ENCODE measurements at places on chromosomes 5 and 9.

DNA sequence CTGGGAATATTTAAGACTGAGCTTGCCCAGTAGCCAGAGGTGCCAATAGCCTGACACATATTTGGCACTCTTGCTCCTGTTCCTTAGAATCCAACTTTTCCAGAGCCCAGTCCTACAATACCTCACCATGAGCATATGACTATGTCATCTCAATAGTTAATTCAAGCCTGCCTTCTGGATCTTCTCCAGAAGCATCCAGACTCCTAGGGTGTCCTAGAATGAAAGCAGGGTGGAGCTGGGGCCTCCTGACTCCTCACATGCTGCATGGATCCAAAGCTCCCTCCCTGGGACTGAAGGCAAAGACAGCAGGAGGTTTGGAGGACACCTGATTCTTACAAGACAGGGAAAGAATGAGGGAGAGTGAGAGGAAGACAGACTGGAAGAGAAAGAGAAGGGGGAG lies 37.9 kb downstream of the SH3TC2 start:
- no peak for DNase-seq

GRCh38 chr9:26974927-26975326 lies 18.7 kb downstream of the IFT74 start:
- no peak for DNase-seq

GRCh38 chr9:36023260-36024048 lies 13.3 kb upstream of the RECK start:
- peak; percentile 59 for DNase-seq

DNA sequence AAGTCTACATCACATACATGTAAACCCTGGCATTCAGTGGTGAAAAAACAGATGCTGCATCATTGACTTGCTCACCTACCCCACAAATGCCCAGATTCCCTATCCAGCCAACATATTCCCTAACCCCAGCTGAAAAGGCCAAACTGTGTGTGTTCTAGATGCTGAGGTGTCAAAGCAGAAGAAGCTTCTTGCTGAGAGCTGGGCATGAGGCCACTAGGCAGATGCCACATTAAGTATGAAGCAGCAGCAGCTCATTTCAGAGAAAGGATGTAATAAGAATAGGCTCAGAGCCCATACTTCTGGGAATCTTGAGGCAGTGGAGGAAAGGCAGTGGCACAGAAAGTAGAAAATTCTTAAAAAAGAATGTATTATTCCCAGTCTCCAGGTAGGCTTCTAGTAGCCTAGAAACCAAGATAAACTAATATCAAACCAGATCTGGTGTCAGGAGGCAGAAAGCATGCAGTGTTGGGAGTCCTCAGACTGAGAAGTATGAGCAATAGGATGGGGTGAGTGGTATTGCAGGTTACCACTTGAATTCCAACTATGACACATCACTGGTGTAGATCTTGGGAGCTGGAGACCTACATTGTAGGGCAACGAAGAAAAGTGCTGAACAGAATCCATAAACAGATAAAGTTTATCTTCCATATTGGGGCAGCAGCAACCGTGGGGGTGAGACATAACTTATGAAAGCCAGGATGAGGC lies 71.9 kb upstream of the GRHPR start:
- DNase-seq: no peak

DNA sequence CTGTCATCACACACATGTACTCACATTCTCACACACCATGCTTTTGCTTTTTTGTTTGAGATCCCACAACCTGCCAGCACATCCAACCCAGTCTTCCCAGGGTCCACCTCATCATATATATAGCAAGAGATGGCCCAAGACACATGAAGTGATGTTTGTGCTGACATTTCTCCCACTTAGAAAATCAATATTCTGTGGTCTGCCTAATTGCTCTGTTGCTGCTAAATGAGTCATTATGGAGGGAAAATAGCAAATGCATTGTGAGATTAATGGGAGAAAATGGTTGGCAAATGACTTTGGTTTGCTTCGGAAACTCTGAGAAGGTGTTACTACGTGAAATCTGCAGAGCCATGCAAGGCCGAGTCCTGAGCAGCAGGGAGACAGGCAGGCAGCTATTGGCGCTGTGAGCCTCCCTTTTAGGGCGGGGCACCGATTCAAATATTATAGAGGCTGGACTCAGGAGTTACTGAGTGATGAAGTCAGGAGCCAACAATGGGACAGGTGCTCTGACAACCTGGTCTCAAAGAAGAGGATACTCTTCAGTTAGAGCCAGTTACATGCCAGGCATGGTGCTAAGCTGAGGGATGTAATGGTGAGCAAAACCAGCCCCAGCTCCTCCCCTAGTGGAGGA lies 62.8 kb downstream of the DAB2IP start:
- DNase-seq: no peak

DNA sequence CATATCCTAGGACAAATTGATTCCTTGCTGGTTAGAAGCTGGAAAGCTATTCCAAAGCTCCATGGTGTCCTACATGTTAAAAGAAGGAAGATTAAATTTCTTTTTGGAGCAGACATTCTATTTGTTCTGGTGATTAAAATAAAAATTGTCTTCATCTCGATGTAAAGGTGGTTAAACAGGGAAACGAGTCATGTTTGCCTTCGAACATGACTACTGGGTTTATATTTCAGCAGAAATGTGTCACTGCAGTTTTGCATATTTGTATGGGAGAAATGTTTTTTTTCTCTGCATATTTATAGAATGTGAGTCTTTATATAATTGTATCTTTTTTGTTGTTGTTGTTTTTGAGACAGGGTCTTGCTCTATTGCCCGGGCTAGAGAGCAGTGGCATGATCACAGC lies 36.4 kb downstream of the ADAMTS12 start:
- DNase-seq: no peak

- DNase-seq: no peak
Measured at GRCh38 chr5:84729326-84729725, 344.6 kb upstream of the EDIL3 start.

GRCh38 chr5:18220631-18221030 lies 586.4 kb downstream of the TAF11L14 start:
- DNase-seq: no peak

GRCh38 chr9:77710965-77711648 lies 63.0 kb upstream of the GNA14 start:
- DNase-seq: no peak

GRCh38 chr9:91001146-91001611 lies 199.6 kb downstream of the SYK start:
- DNase-seq: no peak

GRCh38 chr5:62521319-62521718 lies 57.3 kb upstream of the LRRC70 start:
- no peak for DNase-seq

- DNase-seq: no peak
Measured at GRCh38 chr5:139901251-139901575, 105.6 kb downstream of the PSD2 start.

DNA sequence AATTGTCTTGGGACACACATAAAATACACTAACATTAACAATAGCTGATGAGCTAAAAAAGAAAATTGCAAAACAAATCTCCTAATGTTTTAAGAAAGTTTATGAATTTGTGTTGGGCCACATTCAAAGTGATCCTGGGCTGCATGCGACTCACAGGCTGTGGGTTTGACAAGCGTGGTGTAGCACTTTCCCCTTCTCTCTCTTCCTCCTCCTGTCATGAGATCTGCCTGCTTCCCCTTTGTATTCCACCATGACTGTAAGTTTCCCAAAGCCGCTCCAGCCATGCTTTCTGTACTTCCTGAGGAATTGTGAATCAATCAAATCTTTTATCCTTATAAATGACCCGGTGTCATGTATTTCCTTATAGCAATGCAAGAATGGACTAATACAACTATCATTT lies 178.0 kb downstream of the TLR4 start:
- DNase-seq: no peak

- DNase-seq: no peak
Measured at GRCh38 chr9:128771094-128771721, 519 bp downstream of the ZER1 start.

GRCh38 chr9:114258866-114259797 lies 63.8 kb upstream of the ORM1 start:
- DNase-seq: no peak

- DNase-seq: no peak
Measured at GRCh38 chr9:7394002-7394774, 405.4 kb downstream of the DMAC1 start.

GRCh38 chr5:133390416-133391353 lies 221.7 kb downstream of the FSTL4 start:
- peak; percentile 84 for DNase-seq

DNA sequence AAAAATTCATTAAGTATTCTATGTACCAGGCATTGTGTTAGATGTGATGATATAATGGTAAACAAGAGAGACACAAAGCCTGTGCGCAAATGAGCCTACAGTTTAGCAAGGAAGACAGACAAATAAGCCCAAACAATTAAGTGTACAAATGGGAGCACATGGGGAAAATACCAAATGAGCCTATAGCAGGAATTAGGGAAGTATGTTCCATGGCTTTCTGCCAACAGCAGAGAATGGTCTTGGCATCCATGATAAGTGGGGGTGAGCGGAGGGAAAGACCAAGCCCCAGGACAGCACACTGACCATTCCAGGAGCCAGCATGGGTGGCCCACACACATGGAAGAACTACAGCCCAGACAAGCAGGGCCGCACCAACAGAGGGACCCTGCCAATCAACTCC lies 369.7 kb downstream of the DEPDC1B start:
- no peak for DNase-seq

- DNase-seq: peak; percentile 48
Measured at GRCh38 chr5:3324421-3325101, 271.1 kb upstream of the IRX1 start.

- DNase-seq: no peak
Measured at GRCh38 chr5:172533399-172534228, 79.3 kb upstream of the SH3PXD2B start.

GRCh38 chr9:120925535-120926396 lies 830 bp downstream of the TRAF1 start:
- no peak for DNase-seq

GRCh38 chr9:84327184-84327583 lies 13.4 kb downstream of the SLC28A3 start:
- DNase-seq: no peak

DNA sequence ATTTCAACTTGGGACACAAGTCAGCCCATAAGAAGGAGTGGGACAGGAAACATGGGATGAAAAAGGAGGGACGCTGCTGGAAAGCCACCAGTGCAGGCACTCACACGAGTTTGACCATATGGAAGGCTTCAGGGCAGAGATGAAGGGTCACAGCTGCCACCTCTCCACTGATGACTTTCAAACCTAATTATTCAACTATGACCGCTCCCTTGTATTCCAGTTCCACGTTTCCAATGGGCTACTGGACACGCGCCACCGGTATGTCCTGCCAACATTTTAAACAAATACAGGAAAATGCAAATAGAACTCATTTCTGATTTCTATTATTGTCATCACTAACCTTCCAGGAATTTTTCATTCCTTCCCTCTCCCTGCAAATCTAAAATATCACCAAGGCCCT lies 134.7 kb downstream of the SLC1A3 start:
- DNase-seq: no peak

- DNase-seq: no peak
Measured at GRCh38 chr9:3473405-3473804, 52.4 kb downstream of the RFX3 start.

DNA sequence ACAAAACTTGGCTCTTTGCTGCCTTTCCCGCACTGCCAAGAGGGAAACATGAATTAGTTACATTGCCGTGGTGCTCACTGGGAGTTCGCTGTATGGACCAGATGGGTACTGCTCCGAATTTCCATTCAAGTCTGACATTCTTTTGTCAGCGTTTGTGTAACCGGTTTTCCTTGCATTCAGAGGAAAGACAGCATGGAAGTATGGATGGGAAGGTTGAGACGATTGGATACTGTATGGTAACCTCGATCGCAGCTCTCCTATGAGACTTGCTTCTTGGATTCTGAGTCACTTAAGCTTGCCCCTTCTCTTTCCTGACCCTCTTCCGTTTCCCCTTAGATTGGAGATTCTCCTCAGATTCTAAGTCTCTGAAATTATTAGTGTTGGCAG lies 625 bp upstream of the UBLCP1 start:
- DNase-seq: no peak

GRCh38 chr5:180141068-180141660 lies 67.8 kb downstream of the RASGEF1C start:
- no peak for DNase-seq

- no peak for DNase-seq
Measured at GRCh38 chr5:42520203-42520602, 97.0 kb downstream of the GHR start.

DNA sequence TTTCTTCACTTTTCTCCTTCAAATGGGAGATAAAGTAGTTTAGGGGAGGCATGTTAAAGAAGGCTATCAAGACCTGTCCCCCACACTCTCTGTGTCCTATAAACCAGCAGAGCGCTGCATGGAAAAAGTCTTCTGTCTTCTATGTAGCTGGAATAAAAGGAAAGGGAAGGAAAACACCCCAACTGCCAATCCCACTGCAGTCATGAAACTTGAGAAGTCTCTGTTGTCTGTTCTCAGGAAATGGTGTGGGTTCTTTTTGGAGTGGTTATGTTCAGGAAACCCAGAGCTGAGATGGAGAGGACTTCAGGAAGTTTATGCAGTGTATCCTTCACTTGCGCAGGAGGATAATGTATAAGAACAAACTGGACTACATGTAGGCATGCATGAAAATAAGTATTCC lies 274.3 kb downstream of the GAS1 start:
- DNase-seq: no peak

GRCh38 chr5:103013933-103014552 lies 105.9 kb downstream of the GIN1 start:
- DNase-seq: no peak

GRCh38 chr5:124825983-124826337 lies 79.5 kb upstream of the ZNF608 start:
- no peak for DNase-seq
